T-helper 9 cell (primary cell): ENCODE measurements at places on chromosomes 3 and 15.

DNA sequence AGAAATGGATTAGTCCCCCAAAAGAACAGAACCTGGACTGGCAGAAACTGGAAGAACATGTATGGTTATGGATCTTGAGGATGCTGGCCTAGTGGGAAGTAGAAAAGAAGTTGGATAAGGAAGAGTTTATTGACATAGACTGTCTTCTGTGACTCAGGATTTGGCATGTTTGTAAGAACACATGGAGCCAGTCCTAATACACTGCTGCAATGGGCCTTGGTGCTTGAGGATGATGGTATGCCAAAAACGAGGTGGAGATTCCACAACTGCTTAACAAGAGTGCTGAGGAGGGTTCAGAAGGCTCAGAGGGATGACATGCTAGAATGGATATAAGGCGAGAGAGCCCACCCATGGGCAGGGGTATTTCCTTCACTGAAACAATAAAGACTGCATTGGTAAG lies 22.4 kb downstream of the LZTFL1 start:
- DNase-seq = no peak

GRCh38 chr3:69781593-69781992 lies 42.3 kb downstream of the MITF start:
- no peak for DNase-seq

GRCh38 chr3:37856381-37856780 lies 5.3 kb upstream of the CTDSPL start:
- DNase-seq = no peak

DNA sequence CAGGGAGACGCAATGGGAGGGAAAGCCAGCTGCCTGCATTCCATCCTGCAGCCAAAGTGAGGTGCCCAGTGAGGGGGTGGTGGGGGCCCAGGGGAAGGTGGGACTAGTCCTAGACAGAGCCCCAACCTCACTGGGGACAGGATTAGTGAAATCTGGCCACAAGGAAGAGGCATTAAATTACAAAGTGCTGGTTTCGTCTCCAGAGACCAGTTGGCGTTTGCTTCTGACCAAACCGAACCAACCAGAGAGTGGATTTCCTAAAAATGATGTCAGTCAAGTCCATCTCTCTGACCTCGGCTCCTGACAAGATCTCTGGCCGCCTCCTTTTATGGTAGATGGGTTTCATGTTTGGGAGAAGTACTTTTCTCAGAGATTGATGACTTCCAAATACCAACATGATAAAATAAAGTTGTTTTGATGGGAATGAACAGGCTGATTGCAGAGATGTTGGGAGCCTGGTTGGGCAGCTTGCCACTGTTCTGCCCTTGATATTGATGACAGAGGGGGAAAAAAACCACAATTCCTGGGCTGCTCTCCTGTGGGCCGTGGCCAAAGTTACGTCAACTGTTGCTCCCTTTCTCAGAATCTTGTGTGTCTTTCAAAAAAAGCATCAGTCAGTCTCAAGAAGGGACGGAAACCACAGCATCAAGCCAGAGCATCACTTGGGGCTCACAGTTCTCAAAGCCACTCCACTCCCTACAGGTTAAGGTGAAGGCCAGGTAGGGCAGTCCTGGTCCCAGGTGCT lies 24.6 kb downstream of the ITGA11 start:
- no peak for DNase-seq

DNA sequence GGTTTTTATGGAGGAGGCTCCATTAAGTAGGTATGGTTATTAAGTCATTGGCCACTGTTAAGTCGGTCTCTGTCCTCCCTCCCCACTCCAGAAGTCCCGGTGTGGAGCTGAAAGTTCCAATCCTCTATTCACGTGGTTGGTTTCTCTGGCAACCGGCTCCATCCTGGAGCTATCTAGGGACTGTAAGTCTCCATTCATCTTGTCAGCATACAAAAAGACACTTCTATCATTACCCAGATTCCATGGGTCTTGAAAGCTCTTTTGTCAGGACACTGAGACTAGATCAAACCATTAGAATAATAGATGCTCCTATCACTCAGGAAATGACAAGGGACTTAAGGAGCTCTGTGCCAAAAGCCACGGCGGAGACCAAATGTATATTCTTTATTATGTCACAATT lies 110.3 kb downstream of the PIK3CB start:
- DNase-seq = no peak

DNA sequence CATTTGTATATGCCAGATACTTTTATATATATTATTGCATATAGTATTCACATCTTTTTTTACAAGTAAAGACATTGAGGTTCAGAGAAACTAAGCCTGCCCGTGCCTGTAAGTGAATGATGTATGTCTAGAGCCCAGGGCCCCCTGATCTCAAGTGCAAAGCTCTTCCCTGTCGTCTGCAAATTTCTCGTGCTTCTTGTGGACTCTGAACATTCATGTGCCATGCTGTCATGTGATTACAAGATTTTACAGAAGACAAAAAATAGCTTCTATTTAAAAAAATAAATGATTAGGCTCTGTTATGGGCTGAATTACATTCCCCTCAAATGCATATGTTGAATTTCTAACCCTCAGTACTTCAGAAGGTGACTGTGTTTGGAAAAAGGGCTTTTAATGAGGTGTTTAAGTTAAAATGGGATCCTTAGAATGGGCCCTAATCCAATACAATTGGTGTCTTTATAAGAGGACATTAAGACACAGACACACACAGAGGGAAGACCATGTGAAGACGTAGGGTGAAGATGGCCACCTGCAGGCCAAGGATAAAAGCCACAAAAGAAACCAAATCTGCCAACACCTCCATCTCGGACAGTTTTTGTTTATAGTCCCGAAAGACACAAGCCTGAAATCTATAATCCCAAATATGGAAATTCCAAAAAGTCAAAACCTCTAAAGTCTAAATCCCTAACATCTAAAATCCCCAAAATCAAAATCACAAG lies 3.9 kb upstream of the MASP1 start:
- no peak for DNase-seq

GRCh38 chr15:69976366-69976994 lies 121.2 kb downstream of the TLE3 start:
- peak; percentile 31 for DNase-seq

GRCh38 chr15:60572541-60573421 lies 93.8 kb upstream of the ICE2 start:
- DNase-seq = no peak

DNA sequence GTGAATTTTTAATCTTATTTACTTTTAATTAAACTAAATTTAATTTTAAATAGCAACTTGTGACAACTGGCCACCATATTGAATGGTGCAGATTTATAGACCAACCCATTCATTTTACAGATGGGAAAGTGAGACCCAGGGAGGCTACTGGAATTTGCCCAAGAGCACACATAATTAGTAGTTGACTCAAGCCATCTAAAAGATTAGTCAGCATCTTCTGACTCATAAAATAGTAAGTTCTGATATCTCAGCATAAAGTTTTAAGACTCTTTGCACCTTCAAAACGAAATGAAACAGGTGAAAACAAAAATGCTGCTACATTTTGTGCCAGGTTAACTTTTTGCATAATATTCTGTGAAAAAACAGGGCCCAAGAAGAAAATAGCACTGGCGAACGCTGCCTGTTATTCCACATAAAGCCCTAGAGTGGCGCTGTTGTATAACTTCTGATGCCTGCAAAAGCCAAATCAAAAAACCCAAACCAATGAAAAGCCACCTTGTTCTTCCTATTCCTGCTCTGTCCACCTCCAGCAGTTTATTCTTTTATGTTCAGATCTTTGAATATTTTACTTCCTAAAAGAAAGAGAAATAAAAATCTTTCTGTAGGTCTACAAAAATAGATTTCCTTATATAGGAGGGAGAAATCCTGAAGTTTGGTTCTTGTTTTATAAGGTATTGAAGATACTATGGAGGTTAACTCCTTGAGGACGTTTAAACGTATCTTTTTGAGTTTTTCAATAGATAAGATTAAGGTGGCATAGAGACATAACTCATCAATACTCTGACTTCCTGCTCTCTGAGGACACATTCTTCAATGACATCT lies 62.8 kb downstream of the OTOL1 start:
- DNase-seq = no peak

DNA sequence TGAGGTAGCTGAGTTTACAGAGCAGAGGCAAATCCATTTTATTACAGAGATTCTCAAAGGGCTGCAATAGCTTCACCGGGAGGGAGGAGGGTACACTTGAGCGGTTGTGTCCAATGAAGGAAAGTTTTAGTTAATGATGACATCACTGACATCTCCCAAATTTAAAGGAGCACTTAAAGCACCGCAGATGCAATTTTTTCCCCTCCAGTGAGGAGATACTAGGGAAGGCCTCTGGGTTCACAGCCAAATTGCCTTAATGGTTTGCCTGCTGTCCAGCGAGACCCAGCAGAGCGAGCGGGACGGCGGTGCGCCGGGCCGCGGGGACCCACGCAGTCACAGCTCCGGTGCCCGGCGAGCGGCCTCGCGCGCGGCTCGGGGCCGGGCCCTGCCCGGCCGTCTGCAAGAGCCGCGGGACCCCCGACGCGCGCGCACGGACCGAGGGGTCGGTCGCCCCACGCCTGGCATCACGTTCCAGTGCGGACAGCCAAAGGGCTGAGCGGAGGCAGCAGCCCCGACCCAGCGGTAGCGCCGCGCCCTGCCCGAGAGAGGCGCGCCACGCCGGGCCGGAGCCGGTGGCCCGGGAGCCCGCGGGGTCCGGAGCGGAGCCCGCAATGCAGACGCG lies 160.5 kb upstream of the CHRNA7 start:
- DNase-seq = no peak

DNA sequence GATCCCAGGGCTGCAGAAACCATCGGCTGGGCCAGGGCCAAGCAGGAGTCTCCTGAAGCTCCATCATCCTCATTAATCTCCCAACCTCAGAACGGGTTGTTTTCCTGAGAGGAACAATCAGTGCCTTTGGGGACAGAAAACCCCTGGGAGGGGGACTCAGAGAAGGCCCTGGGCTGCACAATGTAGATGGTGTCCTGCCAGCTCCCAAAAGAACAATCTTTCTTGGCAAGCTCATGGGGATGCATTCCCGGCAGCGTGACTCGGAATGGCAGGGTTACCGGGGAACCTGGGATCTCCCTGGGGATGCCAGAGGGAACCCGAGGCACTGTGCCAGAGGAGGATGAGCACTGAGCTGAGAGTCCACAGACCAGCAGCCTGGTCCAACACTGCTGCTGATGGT lies 72.1 kb upstream of the ATP2B2 start:
- no peak for DNase-seq

- no peak for DNase-seq
These were observed 111.8 kb downstream of the SRGAP3 start for GRCh38 chr3:9137676-9138075.

- no peak for DNase-seq
These were observed 28.3 kb upstream of the CHMP2B start for GRCh38 chr3:87198774-87199173.

- DNase-seq = no peak
These were observed 27.2 kb upstream of the PLSCR4 start for GRCh38 chr3:146277953-146278631.

DNA sequence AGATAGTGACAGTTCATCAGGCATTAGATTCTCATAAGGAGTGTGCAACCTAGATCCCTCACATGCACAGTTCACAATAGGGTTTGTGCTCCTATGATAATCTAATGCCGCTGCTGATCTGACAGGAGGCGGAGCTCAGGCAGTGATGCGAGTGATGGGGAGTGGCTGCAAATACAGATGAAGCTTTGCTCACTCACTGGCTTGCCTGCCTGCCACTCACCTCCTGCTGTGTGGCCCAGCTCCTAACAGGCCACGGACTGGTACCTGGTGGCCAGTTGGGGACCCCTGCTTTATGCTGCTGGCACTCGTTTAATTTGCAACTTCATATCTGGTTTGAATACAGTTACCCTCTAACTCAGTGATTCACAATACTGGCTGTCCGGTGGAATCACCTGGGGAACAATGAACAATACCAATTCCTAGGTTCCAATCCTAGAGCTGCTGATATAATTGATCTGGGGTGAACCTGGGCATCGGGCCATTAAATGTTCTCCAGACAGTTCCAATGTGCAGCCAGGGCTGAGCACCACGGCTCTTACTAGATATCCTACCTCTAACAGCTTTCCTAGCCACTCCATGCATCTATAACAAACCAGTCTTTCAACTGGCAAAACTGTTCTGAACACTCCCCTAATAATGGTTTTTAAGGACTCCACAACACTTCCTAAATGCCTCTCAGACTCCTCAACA lies 131.4 kb downstream of the ATP1B3 start:
- no peak for DNase-seq

- no peak for DNase-seq
These were observed 3.1 kb upstream of the RPL29 start for GRCh38 chr3:51998774-51999173.

- no peak for DNase-seq
These were observed 59.7 kb upstream of the MINAR1 start for GRCh38 chr15:79372428-79372827.

GRCh38 chr3:129560269-129560787 lies 17.4 kb downstream of the H1-8 start:
- DNase-seq = no peak
